Astrocyte of the spinal cord (primary cell): ENCODE measurements at places on chromosomes 16 and 17.
A peak's percentile ranks its signal among the peaks of the same experiment; 100 is the strongest.

DNA sequence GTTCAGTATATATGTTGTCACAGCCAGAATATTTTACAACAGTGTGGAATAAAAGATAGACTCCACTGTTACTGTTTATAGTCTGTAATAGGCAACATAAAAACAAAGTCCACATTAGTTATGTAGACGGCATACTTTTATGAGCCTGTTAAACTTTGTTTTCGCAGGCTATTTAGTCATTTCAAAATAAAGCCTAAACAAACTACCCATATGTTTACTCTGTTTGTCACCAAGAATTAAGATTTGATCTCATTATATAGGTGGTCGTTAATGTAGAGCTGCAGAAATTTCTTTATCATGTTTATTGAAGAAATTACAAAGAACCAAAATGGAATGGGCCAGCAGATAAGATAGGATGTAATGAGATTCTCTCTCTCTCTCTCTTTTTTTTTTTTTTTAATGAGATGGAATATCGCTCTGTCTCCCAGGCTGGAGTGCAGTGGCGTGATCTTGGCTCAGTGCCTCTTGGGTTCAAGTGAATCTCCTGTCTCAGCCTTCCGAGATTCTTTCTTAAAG is 943.8 kb upstream of the SOX9 start:
- no peak for DNase-seq

DNA sequence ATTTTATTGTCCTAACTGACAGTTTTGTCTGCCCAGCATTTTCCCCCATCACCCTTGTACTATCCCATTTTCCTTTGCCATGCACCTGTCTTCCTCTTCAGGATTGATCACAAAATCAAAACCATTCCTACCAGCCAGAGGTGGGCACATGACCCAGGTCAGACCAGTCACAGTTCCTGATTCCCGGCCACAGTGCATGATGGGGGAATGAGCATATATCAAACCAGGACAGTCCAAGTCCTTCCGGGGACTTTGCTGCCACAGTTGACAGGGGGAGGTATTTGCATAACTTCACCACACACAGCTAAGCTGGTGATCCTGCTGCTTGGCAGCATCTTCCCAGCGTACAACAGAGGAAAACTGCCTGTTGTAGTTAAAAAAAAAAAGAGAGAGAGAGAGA is 493.9 kb downstream of the WWOX start:
- DNase-seq = no peak

- no peak for DNase-seq
Observed at GRCh38 chr17:53490447-53490968, 332.2 kb upstream of the KIF2B start.

DNA sequence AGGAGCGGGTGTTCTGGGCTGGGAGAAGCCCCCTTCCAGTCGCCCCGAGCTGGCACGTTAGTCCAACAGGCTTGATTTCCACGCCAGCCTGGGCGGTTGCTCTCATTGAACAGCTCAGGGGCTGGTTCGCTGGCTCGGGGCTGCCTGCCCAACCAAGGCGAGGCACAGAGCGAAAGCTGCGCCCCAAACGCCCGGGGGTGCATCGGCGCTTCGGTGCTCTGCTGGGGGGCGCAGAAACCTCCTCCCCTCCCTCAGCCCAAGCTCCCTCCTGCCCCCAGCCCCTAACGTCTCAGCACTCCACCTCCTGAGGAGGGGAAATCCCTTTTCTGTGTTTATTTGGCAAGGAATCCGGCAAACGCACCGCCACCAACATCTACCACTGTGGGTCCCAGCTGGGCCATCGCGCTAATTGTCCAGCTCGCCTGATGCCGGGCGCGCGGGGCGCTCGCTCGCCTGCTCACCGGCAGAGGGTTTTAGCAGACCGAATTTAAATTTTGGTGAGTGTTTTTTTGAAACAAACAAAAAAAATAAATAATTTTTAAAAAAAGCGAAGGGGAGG is 29.5 kb upstream of the RBFOX1 start:
- no peak for DNase-seq

GRCh38 chr16:10694306-10694705 is 424 bp downstream of the TEKT5 start:
- no peak for DNase-seq

- peak; percentile 71 for DNase-seq
Observed at GRCh38 chr17:32253117-32253611, 12.5 kb upstream of the RHBDL3 start.

GRCh38 chr17:12078791-12079190 is 58.1 kb downstream of the MAP2K4 start:
- peak; percentile 89 for DNase-seq

DNA sequence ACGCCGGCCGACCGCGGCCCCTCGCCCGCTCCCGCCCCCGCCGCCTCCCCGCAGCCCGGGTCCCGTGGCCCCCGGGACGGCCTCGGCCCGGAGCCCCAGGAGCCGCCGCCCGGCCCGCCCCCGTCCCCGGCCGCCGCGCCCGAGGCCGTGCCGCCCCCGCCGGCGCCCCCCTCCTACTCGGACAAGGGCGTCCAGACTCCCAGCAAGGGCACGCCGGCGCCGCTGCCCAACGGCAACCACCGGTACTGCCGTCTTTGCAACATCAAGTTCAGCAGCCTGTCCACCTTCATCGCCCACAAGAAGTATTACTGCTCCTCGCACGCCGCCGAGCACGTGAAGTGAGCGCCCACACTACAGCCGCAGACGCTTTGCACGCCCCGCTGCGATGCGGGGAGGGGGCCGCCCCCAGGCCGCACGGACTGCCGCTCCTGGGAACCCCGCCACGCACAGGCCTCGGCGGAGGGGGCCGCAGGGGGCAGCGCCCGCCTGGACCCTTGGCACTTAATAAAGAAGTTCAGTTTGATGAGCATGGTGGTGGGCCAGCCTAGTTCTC is 35.5 kb upstream of the ZC3H18 start:
- DNase-seq = peak; percentile 33

DNA sequence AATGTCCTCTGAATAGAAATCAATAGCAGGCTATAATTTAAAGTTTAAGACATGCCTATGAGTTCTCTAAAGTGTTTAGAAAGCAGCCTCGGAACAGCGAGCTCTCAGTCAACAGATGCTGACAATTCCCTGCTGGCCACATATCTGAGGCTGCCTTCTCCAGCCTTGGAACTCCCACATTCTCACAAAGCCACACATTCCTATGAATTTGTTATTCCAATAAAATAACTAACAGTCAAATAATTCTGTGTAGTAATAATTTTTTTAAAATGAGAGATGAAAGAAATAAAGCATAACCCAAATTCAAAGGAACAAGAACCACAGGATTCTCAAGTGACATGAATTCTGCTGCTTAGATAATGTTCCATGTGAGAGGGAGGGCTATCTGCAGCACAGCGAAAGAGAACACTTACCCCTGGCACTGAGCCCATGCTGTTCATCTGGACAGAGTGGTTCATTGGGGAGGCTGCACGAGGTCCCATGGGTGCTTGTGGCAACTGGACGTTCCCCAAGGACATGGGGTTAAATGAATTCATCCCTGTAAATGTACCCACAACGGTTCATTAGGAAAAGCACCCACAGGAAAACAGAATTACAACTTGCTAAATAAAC is 56.9 kb upstream of the TRAP1 start:
- DNase-seq = peak; percentile 27

DNA sequence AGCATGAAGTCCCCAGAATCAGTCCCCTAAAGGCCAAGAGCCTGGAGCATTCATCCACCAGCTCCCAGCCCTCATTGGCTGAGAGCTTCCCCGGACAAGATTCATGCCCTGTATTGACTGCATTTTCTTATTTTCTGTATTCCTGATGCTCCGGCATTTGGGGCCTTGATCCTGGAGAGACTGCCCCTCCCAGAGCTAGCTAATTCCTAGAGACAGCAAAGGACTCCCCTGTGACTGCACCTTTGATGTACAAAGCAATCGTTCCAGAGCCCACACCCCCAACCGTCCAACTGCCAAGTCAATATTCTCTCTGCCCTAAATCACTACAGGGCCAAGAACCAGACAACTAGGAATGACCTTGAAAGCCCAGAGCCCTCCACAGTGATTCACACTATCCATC is 93.4 kb upstream of the CDH5 start:
- DNase-seq = no peak

- peak; percentile 76 for DNase-seq
Observed at GRCh38 chr17:83195330-83196023, 116.1 kb downstream of the METRNL start.

DNA sequence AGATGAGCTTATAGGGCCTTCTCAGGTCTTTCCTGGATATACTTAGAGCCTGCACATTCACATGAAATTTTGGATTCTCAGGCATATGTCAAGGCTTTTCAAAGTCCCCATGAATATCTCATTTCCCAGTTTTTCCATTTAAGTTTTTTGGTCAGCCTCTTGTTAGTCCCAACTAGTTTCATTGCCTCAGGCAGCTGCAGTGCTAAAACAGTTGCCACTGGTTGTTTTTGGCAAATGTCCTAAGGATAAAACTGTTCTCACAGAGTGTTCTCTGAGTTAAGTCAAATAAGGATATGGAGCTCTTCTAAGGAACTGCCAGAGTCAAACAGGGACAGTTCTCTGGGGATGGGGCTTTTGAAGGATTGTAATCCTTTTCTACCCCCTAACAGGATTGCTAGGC is 39.9 kb upstream of the ABCC11 start:
- DNase-seq = no peak

GRCh38 chr16:85995541-85996423 is 96.8 kb downstream of the IRF8 start:
- DNase-seq = no peak

DNA sequence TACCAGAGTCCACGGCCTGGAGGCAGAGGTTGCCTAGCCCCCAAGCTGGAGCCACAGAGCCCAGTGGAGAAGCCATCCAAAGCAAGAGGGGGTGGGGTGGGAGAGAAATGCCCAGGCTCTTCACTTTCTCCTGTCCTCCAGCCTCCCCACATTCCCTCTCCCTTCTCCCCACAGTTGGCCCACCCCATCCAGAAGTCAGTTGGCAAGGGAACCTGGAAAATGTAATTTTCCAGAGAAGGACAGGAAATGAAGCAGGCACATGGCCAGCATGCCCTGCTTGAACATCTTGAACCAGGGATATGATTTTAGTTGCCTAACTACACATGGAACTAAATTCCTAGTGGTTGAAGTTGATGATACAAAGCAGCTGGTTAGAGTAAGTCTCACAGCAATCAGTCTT is 73.3 kb upstream of the IRX6 start:
- no peak for DNase-seq

DNA sequence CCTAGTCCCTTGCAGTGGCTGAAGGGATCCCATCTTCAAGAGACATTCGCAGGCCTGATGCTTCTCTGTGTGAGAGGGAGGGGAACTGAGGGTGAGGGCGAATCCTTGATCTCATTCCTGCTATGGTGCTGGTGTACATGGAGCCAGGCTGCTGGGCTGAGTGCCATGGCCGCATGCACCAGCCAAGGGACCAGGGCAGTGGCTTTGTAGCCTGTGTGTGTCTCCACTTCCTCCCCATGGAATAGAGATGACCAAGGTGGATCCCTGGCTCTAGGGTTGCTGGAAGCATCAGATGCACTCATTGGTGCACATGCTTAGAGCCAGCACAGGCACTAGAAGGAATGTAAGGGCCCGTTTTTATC is 195.0 kb downstream of the FOXL1 start:
- no peak for DNase-seq

DNA sequence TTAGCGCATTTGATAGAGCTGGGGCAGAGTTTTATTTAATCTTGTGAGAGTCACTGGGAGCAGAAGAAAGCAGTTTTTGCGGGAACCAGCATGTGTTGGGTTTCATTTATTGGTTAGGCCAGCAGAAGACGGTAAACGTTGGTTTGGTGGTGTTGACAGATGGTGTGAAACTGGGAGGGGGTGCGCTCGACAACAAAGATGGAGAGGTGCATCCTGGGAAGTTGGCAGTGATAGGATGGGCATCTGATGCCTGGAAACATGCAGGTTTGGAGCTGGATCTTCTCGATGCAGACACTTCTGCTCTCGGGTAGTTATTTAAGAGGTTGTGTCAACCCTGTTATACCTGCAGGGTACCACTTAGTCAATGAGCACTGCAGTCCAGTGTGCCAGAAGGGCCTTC is 24.9 kb upstream of the CLEC18A start:
- DNase-seq = no peak

- no peak for DNase-seq
Observed at GRCh38 chr16:19808061-19808641, 76.5 kb downstream of the GPRC5B start.

- DNase-seq = no peak
Observed at GRCh38 chr17:61648587-61648986, 57.6 kb upstream of the NACA2 start.

GRCh38 chr17:34709158-34709754 is 129.9 kb downstream of the TMEM132E start:
- no peak for DNase-seq

GRCh38 chr16:25081702-25082101 is 29.8 kb upstream of the LCMT1 start:
- no peak for DNase-seq

GRCh38 chr16:49458656-49459445 is 85.2 kb downstream of the C16orf78 start:
- DNase-seq = no peak

DNA sequence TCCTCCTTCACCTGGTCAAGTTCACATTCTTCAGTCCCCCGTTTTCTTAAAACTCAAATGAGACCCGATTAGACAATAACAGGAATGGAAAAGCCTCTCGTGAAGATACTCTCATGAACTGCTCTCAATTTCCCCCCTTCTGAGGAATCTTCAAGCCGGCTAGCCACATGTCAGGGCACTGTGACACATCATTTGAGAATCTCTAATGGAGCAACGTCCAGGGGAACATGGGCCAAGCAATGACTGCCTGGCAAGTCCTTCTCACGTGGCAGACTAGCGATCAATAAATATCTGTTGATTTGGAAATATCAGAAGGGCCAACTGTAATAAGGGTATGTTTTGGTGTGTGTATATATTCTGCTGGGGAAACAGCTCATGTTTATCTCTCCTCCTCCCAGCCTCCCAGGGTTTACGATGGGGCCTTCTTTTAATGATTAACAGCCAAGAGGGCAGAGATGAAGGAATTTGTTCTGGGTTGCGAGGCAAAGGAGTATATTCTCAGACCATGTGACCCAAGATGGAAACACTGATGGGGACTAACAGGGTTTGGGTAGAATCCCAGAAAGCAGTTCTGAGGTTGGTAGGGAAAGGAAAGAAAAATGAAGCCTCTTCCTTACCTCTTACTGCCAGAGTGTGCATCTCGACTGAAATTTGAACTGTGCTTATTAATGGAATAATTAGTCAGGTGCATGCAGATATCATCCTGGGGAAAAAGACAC is 21.4 kb downstream of the TTLL6 start:
- DNase-seq = peak; percentile 48

GRCh38 chr17:38510421-38511149 is 82.3 kb downstream of the ARHGAP23 start:
- DNase-seq = peak; percentile 35

GRCh38 chr16:74936902-74937560 is 47.9 kb downstream of the WDR59 start:
- peak; percentile 83 for DNase-seq

- DNase-seq = peak; percentile 54
Observed at GRCh38 chr17:81685108-81685507, 1.3 kb downstream of the HGS start.
